ENCODE measurements at places on chromosomes 5 and 9.

DNA sequence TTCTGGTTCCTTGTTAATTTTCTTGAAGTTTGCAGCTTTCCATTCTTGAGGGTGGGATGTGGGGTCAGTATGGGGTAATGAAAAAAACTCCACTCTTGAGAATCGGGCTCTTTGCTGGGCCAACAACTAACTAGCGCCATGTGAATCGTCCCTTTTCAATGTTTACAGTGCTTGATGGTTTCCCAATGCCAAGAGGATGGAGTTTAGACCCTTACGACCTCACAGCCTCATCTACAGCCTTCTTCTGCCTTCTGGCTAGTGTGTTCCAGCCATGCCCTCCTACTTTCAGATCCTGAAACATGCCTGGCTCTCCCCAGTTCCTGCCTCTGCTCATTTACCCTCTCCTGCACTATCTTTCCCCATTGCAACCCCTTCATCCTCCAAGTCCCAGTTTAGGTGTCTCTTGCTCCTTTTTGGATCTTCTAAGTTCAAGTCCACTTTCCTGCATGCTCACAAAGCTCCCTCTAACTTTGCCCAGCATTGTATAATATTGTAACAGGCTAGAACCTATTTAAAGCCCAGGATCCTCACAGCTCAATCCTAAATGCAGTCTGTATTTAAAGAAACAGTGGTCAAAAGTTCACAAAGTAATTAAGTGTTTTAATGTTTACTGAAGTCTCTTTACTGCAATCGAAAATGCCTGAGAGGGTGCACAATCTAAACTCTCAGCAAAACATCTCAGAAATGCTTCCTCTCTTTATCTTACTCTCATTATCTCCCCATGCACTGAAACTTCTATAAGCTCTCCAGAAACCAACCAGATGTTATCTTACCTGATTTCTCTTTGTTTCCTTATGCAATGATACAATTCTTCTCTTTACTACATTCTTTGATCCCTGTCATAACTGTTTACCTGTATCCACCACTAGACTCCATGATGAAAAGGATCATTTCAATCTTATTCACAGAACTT lies 20.6 kb upstream of the CAST start:
- DNase-seq = no peak

DNA sequence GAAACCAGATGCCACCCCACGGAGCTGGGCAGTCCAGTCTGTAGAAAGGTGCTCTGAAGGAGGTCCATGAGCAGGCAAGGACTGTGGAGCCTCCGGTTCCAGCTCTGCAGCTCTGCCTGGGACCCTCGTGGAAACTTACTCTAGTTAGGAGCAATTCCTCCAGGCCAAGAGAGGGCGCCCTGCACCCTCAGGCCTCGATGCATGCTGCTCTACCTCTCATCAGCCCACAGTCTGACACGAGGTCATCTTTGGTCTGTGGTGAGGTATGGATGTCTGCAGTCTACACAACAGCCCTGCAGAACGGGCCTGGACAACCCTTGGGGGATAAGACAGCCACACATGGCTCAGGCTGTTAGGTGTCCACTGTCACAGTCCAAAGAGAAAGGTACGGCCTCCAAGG lies 50.6 kb upstream of the UBTD2 start:
- no peak for DNase-seq

DNA sequence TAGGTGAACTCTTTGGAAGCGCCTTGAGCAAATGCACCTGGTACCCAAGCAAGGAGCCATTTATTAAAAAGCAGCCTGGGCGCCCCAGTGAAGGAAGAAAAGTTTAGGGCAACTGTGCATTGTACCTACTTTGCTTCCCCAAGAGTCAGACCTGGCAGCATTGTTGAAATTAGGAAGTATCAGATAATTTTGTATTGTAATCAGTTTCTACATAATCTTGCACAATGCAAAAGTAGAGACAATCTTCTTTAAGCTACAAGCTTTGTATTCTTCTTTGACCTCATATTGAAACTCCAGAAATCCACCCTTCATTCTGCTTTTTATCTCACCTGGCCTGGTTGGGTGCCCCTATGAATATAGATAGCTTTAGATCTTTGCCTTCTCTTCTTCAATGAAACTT lies 490.8 kb downstream of the RASEF start:
- no peak for DNase-seq

DNA sequence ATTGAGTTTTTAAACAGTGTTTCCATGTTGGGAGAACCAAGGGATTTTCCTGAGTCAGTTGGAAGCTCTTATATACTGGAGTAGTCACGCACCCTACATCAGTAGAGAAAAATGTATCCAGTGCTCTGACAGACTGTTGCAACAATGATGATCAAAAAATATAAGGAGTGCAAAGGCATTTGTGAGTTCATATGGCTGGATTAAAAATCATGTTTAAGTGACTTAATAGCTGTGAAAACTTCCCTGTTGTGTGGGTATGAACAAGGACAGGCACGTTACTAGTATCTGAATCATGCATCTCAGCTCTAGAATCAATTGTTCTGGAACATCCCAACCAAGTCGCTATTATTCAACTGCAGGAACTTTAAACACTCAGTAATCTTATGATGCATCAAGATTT lies 229.7 kb downstream of the ROR2 start:
- no peak for DNase-seq

DNA sequence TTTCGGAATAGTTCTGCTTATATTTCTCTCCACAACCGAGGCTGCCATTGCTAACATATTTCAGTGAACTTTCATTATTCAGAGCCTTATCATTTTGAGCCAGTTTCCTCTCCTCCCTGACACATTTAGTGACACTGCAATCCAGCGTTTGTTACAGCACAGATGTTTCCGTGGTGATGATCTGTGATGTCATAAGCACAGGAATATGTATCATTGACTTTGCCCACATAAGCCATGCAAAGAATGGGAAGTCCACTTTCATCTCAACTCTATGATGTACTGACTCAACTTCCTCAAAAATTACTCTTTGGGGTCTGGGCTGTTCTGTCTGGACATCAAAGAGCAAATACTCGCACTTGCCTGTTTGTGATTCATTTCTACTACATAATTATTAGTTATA lies 291.8 kb downstream of the EBF1 start:
- DNase-seq = no peak

GRCh38 chr9:93824386-93825294 lies 130.5 kb downstream of the BARX1 start:
- DNase-seq = no peak

DNA sequence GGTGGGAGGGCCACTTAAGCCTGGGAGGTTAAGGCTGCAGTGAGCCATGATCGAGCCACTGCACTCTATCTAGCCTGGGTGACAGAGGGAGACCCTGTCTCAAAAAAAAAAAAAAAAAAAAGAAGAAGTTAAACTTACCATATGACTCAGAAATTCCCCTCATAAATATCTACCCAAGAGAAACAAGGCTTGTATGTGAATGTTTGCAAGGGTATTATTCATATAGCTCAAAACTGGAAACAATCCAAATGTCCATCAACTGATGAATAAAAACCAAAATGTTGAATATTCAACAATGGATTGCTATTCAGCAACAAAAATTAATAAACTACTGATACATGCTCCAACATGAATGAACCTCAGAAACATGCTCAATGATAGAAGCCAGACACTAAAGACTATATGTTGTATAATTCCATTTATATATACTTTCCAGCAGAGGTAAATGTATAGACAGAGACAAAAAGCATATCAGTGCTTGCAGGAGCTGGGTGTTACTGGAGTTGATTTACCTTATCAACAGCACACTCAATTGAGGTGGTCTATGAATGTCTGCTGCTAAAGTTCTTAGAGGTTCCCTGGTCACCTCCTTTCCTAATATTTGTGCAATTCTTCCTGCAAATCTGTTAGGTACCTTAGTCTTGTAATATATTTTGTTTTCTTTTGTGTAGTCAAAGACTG lies 5.3 kb upstream of the SREK1 start:
- DNase-seq = no peak

- DNase-seq = peak; percentile 78
Measured at GRCh38 chr5:115419846-115420585, 123.6 kb upstream of the CCDC112 start.

GRCh38 chr9:87803623-87804345 lies 77.9 kb downstream of the CTSL start:
- DNase-seq = no peak

GRCh38 chr5:74044936-74045335 lies 418.9 kb downstream of the ARHGEF28 start:
- DNase-seq = no peak

- DNase-seq = no peak
Measured at GRCh38 chr9:36018891-36019720, 17.6 kb upstream of the RECK start.
